ENCODE measurements at places on chromosomes 7 and 10.

DNA sequence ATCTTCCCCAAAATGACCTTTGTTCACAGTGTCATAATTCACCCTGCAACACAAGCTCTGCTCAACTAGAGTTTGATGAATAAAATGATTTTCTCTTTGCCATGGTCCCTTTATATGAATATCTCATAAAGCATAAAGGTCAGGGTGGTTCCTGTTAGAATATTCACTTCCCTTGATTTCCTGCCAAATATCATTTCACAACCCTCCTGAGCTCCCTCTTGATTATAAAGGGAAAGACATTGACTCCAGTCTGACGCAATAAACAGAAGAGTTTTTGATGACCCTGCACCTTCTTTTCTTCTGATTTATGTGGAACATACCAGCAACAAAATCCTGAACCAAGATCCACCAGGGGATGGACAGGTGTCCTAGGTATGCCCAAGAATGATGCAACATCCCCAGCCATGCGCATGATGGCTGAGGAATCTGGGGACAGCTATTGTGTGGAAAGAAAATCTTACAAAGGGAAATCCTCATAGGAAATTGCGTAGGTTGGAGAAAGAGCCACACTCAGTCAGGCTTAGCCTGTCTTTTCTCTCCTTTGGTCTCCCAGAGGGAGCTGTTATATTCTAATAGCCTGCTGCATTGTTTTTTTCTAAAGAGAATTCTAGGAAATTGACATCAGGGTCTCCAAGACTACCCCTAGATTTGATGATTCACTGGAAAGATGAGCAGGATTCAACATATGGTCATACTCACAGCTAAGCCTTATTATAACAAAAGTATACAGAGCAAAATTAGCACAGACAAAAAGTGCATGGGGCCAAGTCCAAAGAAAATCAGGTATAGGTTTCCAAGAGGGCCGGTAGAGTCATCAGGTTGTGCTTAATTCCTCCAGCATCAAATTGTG lies 18.8 kb downstream of the IFIT3 start:
- DNase-seq: no peak

DNA sequence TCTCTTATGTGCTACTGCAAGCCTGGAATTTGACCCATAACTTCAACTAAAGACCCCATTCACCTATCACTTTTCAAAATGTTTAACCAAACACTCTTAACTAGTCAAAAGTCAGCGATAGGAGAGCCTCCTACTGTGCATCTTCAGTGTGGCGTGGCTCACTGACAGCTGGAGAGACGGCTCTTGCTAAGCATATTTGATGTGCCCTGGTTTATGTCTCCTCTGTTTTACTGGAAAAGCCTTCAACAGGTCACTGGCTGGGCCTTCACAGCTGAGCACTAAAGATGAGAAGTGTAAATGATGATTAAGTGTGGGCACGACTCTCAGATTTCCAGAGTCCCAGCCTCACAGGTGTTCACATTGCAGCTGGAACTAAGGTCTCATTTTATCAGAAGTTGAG lies 472.1 kb downstream of the SEMA3D start:
- DNase-seq: peak; percentile 36

DNA sequence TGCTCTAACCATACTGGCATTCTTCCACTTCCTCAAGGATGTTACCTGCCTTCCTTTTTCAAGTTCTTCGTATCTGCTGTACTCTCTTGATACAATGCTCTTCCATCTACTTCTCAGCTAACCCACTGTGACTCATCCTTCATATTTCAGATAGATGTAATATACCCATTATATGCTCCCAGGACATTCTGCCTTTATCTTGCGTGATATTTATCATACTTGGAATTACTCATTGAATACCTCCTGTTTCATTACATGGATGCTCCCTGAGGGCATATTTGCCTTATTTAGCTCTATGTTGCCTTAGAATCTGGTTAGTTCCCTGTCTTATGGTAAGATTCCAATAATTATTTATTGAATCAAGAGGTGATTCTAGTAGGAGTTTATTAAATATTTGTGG lies 706.4 kb downstream of the SORCS3 start:
- DNase-seq: no peak

- DNase-seq: no peak
Observed at GRCh38 chr10:31940839-31941653, 12.4 kb upstream of the ARHGAP12 start.

- no peak for DNase-seq
Observed at GRCh38 chr10:64041185-64041988, 520.2 kb downstream of the REEP3 start.

GRCh38 chr10:78279756-78280155 lies 246.1 kb downstream of the RPS24 start:
- no peak for DNase-seq

DNA sequence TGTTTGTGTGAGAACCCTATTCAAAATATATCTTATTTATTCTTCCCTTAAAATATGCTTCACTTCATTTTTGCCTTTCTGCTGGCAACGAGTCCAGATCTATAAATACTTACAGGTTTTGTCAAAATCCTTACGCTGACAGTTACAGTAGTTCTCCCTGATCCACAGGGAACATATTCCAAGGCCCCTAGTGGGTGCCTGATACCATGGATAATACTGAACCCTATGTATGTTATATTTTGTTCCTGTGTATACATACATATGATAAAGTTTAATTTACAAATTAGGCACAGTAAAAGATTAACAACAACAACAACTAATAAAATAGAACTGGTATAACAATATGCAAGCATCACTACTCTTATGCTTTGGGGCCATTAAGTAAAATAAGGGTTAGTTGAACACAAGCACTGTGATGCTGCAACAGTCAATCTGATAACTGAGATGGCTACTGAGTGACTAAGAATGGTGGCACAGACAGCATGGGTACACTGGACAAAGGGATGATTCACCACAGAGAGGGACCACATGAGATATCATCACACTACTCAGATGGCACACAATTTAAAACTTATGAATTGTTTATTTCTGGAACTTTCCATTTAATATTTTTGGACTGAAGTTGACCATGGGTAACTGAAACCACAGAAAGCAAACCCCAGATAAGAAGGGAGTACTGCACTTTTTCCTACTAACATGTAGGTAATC lies 29.4 kb upstream of the PCGF5 start:
- DNase-seq: no peak

DNA sequence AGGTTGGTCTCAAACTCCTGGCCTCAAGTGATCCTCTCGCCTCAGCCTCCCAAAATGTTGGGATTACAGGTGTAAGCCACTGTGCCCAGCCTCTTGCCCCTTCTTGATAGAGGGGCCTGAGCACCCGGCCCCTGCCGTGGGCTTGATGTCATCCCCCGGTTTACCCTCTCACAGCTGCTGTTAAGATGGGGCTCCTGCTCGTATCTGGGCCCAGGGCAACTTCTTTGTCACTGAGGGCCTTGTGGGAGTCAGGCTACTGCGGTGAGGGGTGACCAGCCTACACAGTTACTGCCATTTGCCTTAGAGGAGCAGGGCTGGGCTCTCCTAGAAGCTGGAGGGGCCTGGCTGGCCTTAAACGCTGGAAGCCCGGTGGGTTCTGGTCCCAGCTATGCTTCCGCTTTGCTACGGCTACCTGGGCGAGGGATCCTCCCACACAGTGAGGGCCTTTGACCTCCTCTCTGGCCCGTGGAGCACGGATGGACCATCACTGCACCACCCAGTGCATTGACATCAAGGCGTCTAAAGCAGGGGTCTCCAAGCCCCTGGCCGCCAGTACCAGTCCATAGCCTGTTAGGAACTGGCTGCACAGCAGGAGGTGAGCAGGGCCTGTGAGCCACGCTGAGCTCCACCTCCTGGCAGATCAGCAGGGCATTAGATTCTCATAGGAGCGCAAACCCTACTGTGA lies 1.1 kb upstream of the TMEM130 start:
- DNase-seq: no peak

DNA sequence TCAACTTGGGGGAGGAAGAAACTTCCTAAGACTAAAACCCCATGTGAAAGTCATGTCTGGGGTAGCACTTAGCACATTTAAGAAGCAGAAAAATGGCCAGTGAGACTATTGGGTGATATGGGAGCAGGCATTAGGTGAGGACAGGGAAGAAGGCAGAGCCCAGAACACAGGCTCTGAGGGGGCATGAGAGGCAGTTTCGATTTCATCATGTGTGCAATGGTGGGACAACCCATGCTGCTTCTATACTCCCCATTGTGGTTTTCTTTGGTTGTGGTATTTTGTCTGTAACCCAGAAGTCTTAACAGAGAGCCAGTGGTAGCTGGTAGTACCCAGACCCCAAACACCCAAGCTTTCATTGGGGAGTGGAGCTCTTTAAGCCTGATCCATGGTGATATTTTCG lies 752.0 kb downstream of the GRID1 start:
- no peak for DNase-seq

GRCh38 chr7:50869108-50869725 lies 86.5 kb upstream of the GRB10 start:
- no peak for DNase-seq

DNA sequence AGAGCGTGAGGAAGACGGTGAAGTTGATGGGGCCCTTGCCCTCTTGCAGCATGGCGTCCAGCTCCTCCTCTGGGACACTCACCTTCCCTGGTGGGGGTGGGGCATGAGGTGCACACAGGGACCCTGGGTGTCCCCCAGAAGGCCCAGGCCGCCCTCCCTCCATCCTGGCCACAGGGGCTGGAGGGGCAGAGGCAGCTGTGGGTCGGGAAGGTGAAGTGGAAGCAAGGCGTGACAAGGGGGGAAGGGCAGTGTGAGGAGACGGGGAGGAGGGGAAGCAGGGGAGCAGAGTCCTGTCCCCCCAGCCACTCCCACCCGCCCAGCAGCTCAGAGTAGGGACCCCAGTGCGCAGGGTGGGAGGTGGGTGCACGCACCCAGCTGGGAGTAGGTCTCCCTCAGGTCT lies 791 bp downstream of the MYL7 start:
- no peak for DNase-seq

GRCh38 chr10:132011024-132011423 lies 29.3 kb upstream of the BNIP3 start:
- DNase-seq: no peak

DNA sequence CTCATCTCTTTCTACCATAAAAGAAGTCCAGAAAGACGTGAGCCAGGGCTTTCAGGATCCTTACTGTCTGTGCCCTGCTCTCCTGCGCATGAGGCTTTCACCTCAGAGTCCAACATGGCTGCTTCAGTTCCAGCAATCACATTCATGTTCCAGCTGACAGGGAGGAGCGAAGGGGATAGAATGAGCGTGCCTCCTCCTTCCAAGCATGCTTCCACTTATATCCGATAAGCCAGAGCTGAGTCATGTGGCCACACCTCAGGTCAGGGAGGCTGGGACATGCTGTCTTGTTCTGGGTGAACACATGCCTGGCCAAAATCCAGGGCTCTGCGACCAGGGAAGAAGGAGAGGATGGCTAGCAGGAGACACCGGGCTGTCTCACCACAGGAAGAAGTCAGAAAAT lies 248.2 kb downstream of the SKAP2 start:
- DNase-seq: no peak

GRCh38 chr10:95284807-95285206 lies 6.0 kb downstream of the PDLIM1 start:
- no peak for DNase-seq

GRCh38 chr7:41046221-41046761 lies 656.6 kb downstream of the INHBA start:
- DNase-seq: no peak

- DNase-seq: no peak
Observed at GRCh38 chr10:19178675-19179074, 130.1 kb downstream of the MALRD1 start.

DNA sequence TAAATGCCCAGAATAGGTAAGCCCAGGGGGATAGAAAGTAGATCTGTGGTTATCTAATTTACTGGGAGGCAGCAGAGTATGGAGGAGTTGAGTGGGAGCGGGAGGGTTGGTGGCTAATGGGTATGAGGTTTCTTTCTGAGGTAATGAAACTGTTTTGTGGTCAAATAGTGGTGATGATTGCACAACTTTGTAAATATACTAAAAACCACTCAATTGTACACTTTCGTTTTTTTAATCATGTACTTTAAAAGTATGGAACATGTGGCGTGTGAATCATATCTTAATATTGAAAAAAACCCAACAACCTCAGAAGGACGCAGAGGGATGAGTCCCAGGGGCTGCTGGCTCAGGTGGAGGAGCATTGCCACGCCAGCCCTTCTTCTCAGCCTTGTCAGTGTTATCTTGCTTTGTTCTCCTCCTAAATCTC lies 118.1 kb downstream of the WDR11 start:
- no peak for DNase-seq

DNA sequence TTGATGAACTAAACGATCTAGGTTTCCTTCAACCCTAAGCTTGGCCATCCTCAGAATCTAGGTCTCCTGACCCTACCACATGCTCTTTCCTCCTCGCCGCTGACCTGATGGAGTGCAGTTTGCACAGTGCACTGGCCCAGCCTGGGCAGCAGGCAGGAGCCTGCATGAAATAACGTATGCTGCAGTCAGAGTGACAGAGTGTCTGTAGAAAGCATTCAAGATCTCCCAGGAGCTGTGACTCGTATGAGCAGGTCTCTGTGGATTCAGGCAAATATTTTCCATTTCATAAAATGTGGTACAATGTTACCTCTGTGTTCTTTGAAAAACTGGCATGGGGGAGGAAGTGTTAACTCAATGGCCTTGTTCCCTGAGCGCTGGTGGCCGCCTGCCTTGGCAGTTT lies 441.8 kb downstream of the RPS24 start:
- no peak for DNase-seq

GRCh38 chr7:73779517-73779916 lies 9.4 kb upstream of the CLDN3 start:
- no peak for DNase-seq

DNA sequence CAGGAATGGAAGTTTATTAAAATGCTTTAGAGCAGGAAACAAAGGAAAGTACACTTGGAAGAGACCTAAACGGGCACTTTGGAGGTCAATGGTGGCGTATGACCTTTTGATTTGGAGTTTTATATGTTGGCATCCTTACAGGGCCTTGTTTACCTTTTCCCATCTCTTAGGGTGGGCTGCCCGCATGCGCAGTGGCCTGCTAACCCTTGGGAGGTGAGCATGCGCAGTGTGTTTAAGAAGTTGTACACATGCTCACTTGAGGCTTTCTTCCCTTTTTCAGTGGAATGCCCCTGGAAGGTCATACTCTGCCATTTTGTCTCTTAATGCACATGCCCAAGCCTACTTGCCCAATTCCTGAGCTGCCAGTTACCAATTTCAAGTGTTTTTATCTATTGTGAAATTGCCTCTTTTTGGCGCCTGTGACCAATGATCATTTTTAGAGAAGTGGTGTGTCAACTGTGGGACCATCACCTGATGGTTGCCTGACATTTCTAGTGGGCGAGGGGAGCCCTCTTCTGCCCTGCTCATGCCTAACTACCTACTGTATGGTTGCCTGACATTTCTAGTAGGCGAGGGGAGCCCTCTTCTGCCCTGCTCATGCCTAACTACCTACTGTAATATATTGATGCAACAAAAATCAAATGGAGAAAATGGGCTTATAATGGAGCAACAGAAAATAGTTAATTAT lies 138.0 kb downstream of the PPP1R9A start:
- DNase-seq: no peak

GRCh38 chr7:44466300-44467216 lies 23.9 kb downstream of the NUDCD3 start:
- DNase-seq: no peak

Measured in NCI-H1417 treated with DMSO at 0.1 percent for 48 hours (cell line).